ENCODE measurements at places on chromosomes 7 and 10.

GRCh38 chr10:118054383-118054782, 7.6 kb upstream of the RAB11FIP2 start:
- peak; percentile 20 for DNase-seq

DNA sequence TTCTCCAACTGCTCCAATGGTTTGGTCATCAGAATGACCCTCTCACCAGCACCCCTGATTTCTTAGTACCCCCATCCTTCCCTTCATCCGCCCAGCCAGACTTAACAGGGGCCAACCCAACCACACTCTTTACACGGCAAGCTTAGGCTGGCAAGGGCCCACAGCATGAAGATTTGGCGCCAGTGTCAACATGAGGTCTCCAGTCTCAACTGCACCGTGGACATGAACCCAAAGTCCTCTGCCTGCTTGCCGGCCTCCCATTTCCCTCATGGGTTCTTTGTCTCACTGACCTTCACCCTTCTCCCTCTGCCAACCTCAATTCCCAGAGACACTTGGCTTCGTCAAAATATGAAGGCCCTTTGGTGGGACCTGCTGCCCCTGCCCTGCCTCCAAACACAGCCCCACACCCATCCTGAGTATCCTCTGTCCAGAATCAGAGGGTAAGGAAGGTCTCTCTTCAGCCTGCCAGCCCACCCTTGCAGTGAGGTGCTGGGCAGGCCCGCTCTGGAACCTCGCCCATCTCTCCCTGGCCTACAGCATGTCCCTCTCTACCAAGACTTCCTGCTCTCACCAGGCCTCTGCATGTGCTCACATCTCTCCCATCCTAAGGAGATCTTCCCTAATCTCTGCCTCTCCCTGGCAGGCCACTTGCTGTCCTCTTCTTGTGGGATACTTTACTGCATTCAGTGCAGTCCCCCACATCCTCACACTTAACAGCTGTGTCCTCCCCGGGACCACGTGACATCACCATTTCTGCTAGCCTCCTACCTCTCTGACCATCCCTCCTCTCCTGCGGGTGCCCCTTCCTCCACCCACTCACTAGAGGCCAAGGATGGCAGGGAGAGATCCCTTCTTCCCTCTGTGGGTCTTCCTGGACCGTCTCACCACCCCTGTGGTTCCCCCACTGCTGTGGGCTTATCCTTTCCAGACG, 91.7 kb upstream of the ZMIZ1 start:
- DNase-seq, result no peak

DNA sequence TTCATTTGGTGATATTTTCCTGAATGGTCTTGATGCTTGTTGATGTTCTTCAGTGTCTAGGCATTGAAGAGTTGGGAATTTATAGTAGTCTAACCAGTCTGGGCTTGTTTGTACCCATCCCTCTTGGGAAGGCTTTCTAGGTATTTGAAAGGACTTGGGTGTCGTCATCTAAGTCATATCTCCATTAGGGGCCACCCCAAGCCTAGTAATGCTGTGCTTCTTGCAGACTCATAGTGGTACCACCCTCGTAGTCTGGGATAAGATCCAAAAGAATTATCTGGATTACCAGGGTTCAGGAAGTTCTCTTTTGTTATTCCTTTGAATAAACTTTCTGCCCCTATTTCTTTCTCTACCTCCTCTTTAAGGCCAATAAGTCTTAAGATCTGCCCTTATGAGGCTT, 319.4 kb upstream of the MYO3A start:
- no peak for DNase-seq

GRCh38 chr10:42941790-42942189, 135.1 kb upstream of the RET start:
- DNase-seq, result no peak

GRCh38 chr7:69564454-69565417, 33.5 kb upstream of the AUTS2 start:
- DNase-seq, result no peak

DNA sequence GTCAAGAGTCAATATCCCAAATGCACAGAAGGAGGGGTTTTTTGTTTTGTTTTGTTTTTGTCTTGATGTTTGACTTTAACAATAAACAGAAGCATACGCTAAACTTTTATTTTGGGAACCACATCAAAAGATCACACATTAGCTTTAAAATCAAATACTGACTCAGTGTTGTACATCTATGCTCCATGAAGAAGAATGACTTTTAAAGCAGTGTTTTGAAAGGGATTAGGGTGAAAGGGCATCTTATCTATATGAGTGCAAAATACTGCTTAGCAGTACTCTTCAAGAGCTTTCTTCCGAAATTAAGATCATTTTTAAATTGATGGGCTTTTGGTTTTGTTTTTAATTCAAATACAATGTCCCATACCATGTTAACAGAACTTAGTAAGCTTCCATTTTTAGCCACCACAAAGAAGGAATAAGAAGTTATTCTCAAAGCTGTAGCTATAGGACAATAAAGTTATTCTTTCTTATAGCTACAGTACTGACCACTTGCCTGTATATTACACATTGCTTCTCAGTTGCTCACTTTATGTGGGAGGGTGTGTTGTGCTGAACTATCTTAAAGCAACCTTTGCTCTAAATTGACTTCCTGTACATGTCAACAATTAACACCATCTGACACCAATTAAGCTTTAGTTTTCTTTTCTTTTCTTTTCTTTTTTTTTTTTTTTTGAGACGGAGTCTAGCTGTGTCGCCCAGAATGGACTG, 144.3 kb upstream of the KAT6B start:
- no peak for DNase-seq

GRCh38 chr7:4113976-4114375, 568.1 kb upstream of the FOXK1 start:
- DNase-seq, result no peak

GRCh38 chr10:93535293-93535692, 31.2 kb upstream of the FFAR4 start:
- DNase-seq, result no peak

GRCh38 chr10:62961951-62962523, 145.9 kb upstream of the EGR2 start:
- DNase-seq, result no peak

DNA sequence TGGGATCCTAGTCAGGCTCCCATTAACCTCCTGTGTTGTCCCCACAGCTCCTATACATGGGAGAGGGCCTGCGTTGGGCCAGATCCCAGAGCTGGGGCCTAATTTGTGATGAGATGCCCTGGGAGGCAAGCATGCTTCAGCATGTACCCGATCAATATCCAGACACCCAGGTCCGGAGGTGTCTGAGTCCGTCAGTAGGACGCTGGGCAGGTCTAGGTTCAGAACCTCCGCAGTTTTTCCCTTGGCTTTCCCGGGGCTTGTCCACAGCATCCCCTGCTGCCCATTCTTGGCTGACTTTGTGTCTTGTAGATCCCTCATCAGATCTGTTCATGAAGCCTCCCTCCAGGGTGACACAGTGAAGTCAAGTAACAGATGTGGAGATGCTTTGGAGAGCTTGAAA, 32.7 kb upstream of the RBAK start:
- DNase-seq, result no peak

DNA sequence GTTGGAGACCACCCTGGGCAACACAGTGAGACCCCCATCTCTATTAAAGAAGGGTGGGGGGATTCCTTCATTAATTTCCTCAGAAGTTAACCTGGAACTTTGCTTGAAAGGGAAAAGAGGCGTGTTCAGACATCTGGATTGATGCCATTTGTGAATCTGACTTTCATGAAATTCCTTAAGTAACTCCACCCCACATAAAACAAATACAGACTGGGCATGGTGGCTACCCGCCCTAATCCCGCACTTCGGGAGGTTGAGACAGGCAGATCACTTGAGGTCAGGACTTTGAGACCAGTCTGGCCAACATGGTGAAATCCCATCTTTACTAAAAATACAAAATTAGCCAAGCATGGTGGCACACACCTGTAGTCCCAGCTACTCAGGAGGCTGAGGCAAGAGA, 75.0 kb downstream of the EEPD1 start:
- DNase-seq, result no peak

- no peak for DNase-seq
These were observed 233.9 kb upstream of the AOAH start for GRCh38 chr7:36958111-36958733.

GRCh38 chr7:69531050-69531449, 67.2 kb upstream of the AUTS2 start:
- DNase-seq, result no peak

- no peak for DNase-seq
These were observed 738.6 kb upstream of the LRRTM3 start for GRCh38 chr10:66187053-66187733.

DNA sequence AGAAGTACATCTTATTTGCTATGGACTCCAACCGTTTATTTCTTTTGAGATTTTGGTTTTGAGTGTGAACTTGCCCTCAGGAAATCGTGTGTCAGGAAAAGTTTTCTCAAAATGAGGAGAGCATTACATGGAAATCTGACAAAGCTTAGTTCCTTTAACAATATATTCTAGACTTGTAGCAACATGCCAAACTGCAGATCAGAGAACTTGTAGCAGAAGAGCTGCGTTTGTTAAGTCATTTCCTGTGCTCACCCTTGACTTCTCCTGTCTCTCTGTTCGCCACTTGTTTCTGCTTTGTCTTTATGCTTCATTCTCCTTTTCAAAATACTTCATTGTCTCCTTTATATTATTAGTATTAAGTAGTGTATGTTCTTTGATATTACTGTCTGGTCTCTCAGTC, 116.6 kb upstream of the FOXP2 start:
- peak; percentile 19 for DNase-seq

DNA sequence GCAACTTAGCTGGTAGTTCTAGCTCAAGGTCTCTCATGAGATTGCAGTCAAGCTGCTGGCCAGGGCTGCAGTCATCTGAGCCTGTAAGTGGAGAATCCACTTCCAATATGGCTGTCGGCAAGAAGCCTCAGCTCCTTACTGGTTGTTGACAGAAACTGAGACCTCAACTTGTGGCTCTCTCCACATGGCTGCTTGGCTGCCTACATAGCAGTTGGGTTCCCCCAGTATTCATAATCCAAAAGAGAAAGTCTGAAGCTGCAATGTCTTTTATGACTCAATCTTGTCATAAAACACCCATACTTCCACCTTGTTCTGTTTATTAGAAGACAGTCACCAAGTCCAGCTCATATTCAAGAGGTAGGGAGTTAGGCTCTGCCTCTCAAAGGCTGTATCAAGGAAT, 334.9 kb upstream of the KMT2E start:
- DNase-seq, result no peak

DNA sequence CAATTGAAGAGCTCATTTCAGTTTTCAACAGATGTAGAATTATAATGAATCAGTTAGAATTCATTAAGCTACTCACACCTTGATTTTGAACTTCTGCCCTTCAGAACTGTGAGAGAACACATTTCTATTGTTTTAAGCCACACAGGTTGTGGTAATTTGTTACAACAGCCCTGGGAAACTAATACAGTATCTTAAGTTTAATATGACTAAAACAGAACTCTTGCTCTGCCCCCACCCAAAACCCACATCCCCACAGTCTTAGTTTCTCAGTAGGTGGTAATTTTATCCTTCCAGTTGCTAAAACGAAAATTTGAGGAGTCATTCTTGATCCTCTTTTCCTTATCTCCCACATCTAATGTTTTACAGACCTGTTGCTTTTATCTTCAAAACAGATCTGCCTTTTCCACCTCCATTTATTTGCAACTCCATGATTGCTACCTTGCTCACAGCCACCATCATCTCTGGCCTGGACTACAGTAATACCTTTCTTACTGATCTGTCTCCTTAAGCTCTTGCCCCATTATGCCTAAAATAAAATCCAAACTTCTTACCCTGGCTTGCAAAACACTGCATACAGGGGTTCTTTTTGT, 72.8 kb upstream of the NXPH1 start:
- DNase-seq, result no peak

- DNase-seq, result peak; percentile 8
These were observed 151.0 kb upstream of the NEBL start for GRCh38 chr10:21048068-21048467.

- DNase-seq, result no peak
These were observed 2.9 kb downstream of the RBP4 start for GRCh38 chr10:93598157-93598556.

- no peak for DNase-seq
These were observed 41.5 kb downstream of the MYOF start for GRCh38 chr10:93440591-93441091.

GRCh38 chr10:127563718-127564553, 14.8 kb downstream of the NPS start:
- DNase-seq, result no peak

- DNase-seq, result no peak
These were observed 173.3 kb upstream of the BET1 start for GRCh38 chr7:94177441-94177840.

DNA sequence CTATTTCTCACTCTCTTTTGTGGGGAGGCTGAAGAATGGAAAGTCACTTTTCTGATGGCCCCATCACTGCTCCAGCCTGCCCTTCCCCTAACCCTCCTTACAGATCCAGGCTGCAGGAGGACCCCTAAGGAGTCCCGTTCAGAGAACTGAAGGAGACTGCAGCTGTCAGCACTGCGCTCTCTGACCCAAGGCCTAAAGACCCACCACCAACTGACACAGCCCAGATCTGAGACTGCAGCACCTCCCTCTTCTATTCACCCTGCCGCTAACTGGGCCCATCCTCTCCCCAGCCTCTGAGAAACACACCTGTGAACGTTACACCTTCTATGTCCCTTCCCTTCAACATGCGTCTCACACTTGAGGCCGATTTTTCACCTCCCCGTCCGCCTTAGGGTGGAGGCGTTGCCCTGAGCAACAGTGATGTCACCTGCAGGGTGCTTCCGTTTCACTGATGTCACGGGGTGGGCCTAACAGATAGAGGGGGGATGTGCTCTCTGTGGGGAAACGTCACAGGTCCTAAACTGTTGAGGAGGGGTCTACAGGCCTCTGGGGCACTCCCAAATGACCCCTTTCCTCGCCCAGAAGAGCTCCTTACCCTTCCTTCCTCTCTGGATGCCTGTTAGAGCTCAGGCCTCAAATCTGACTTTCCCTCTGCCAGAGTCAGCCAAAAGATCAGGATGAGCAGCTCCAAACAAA, 5.1 kb downstream of the ITPRIP start:
- DNase-seq, result no peak

DNA sequence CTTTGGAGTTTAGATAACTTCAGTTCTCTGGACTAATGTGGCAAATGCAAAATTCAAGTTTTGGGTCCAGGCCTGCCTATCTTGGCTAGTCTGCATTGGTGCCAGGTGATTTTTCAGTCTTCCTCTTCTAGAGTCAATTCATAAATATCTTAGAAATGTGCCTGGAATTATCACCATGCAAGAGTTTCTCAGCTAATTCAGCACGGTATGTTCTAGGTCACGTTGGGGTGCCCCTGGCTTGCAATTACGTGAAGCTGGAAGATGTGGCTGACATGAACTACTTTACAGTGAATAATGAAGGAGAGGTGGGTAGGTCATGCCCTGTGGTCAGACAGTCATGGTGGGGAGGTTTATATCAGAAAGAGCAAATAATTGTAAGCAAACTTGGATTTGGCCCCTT, 25.0 kb downstream of the ZDHHC6 start:
- no peak for DNase-seq

- DNase-seq, result no peak
These were observed 11.4 kb downstream of the ZNF488 start for GRCh38 chr10:47372726-47373125.

All from RWPE1 (cell line).